ENCODE measurements at places on chromosomes 12 and 14. TPM values are rescaled to one million over a fixed set of nuclear protein-coding genes. Genes with fewer than 3 reads are reported as not detected.

The KRT72 gene
- polyA plus RNA-seq = not detected

The DNAJC22 gene
- polyA plus RNA-seq = 0.50 TPM

The CSRP2 gene
- polyA plus RNA-seq = 123 TPM

DNA sequence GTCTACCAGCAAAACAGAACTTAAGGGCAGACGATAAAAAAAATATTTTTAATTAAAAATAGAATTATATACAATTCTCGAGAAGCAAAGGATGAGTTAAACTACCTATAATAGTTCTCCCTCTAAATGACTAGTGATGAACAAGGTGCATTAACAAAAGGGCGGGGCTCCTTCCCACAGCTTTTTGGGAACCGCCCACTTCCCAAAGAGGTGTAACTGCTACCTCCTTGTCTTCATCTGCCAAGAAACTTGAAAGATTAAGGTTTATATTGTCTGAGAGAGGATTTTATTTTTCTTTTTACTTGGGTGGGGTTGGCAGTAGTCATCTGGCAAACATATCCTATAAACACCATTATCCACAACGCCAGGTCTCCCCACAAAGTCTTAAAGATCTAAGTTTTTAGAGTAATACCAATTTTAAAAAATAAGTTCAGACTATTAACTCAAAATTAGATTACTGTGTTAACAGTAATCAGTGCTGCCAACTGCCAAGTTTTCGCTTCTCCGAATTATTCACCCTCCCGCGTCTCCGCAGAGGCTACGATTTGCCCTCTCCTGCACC lies 938 bp downstream of the RALGAPA1 start:
- no peaks in the 10 kb centered on the region for H3K4me1 ChIP-seq
- H3K27ac ChIP-seq = no peak overlapping the region
- H3K4me3 ChIP-seq = peak overlapping the region; percentile 49
- no peak for DNase-seq

- H3K36me3 ChIP-seq = peaks cover 8% of the 10 kb centered on the region
- peaks cover 3% of the 10 kb centered on the region for H3K4me1 ChIP-seq
- no peak overlapping the region for H3K4me3 ChIP-seq
These were observed 203.8 kb upstream of the RGS6 start for GRCh38 chr14:71728386-71728785.

GRCh38 chr14:61662437-61663311 lies 32.6 kb upstream of the HIF1A start:
- peak overlapping the region; percentile 66 for H3K27ac ChIP-seq
- no peak overlapping the region for H3K4me3 ChIP-seq
- no peaks in the 10 kb centered on the region for H3K27me3 ChIP-seq
- H3K36me3 ChIP-seq = no peaks in the 10 kb centered on the region
- no peak for DNase-seq

GRCh38 chr14:22952418-22952817 lies 4.5 kb downstream of the HAUS4 start:
- no peaks in the 10 kb centered on the region for H3K27me3 ChIP-seq
- no peak overlapping the region for H3K4me3 ChIP-seq
- H3K4me1 ChIP-seq = no peaks in the 10 kb centered on the region
- no peak for DNase-seq

GRCh38 chr14:22271838-22272799 lies 316.9 kb downstream of the DAD1 start:
- no peaks in the 10 kb centered on the region for H3K36me3 ChIP-seq
- no peaks in the 10 kb centered on the region for H3K27me3 ChIP-seq
- H3K4me3 ChIP-seq = no peak overlapping the region
- H3K27ac ChIP-seq = no peak overlapping the region
- no peaks in the 10 kb centered on the region for H3K4me1 ChIP-seq

DNA sequence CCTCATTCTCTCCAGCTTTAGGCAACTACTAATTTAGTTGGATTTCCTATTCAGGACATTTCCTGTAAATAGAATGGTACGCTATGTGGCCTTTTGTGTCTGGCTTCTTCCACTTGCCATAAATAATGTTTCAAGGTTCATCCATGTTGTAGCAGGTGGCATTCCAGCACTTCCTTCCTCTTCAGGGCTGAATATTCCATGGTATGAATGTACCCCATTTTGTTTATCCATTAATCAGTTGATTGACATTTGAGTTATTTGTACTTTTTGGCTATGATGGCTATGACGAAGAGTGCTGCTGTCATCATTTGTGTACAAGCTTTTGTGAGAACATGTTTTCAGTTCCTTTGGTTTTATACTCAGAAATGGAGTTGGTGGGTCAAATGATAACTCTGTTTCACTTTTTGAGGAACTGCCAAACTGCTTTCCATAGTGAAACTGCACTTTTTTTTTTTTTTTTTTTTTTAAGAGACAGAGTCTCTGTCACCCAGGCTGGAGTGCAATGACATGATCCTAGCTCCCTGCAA lies 6.5 kb upstream of the CDK2AP1 start:
- no peaks in the 10 kb centered on the region for H3K36me3 ChIP-seq
- H3K27me3 ChIP-seq = no peaks in the 10 kb centered on the region
- no peak for DNase-seq
- no peaks in the 10 kb centered on the region for H3K4me1 ChIP-seq

Data from aorta (tissue), 5 donors.